Mammary epithelial cell (primary cell): ENCODE measurements at places on chromosomes 6 and 20. TPM values are rescaled to one million over a fixed set of nuclear protein-coding genes. Genes with fewer than 3 reads are reported as not detected.

DNA sequence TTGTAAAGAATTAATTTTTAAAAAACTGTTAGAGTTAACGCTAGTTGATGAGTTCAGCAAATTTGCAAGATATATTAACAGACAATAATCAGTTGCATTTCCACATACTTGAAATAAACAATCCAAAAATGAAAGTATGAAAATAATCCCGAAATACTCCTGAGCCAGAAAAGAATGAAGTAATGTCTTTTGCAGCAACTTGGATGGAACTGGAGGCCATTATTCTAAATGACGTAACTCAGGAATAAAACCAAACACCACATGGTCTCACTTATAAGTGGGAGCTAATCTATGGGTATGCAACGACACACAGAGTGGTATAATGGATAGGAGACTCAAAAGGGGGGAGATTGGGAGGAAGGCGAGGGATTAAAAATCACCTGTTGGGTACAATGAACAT lies 872.9 kb upstream of the GJE1 start:
- DNase-seq: no peak

GINS1 gene
- 13.0 TPM for polyA plus RNA-seq

GRCh38 chr20:40813029-40813431 lies 124.0 kb upstream of the MAFB start:
- no peak for DNase-seq

- no peak for DNase-seq
Observed at GRCh38 chr6:366389-367297, 24.9 kb upstream of the IRF4 start.

NKX2-2 gene
- polyA plus RNA-seq: not detected

- no peak for DNase-seq
Observed at GRCh38 chr20:16601047-16601446, 27.8 kb upstream of the KIF16B start.

- DNase-seq: peak; percentile 47
Observed at GRCh38 chr20:39916236-39916765, 772.7 kb downstream of the MAFB start.

DNA sequence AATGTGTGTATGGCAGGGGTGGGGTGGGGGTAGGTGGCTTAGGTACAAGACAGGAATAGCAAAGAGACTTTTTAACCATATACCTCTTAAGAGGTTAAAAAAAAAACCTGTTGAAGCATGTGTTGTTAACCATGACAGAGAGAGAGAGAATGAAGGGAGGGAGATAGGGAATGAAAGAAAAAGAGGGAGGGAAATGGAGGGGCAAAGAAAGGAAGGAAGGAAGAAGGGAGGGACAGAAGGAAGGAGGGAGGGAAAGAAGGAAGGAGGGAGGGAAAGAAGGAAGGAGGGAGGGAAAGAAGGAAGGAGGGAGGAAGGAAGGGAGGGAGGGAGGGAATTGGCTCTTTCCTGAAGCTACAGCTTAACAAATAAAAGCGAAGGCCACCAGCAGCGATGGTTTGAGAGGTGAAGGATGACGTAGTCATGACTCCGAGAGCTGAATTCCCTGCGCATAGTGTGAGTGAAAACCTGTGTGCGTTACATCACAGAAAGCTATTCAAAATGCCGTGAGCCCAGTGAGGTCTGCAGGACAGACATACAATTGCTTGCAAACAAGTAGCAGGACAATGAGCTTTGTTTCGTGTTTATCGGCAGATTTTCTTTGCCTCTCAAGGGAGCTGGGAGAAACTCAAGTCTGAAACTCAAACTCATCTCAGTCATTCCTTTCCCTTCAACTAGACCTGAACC lies 88.6 kb upstream of the NEDD9 start:
- no peak for DNase-seq

DNA sequence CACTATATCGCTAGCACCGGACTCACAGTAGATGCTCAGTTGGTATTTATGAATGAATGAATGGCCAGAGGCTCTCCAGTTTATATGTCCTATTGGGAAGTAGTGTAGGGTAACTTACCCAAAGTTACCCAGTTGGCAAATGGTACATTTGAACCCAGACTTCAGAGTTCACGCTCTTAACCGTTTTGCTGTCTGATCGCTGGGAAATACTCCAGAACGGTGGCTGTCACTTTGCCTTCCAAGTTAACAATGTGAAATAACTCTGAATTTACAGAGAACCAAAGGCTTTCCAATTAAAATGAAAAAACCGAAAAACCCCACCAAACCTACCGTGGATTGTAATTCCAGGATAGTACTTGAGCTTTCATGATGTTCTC lies 1.6 kb downstream of the VAPB start:
- DNase-seq: no peak

PPP1R3G gene
- polyA plus RNA-seq: 0.03 TPM

- DNase-seq: peak; percentile 86
Observed at GRCh38 chr20:44959638-44960102, 527 bp downstream of the TOMM34 start.

DNA sequence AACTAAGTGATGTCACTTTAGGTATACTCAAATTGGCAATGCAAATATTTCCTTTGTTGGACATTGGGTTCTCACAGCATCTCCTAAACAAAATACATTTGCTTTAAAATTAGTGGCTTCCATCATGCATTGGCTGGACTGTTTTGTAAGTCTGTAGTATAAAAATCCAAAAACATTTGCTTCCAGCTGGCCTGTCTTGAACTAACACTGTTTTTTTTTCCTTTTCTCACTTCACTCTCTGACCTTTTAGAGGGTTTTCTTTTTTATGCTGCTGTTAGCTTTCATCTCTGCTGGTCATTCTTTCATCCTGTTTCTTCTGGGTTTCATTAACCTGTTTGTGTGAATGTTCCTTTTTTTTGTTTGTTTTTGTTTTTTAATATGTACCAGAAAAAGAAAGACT lies 121.7 kb upstream of the MLIP start:
- no peak for DNase-seq

AIF1 gene
- polyA plus RNA-seq: not detected

DNA sequence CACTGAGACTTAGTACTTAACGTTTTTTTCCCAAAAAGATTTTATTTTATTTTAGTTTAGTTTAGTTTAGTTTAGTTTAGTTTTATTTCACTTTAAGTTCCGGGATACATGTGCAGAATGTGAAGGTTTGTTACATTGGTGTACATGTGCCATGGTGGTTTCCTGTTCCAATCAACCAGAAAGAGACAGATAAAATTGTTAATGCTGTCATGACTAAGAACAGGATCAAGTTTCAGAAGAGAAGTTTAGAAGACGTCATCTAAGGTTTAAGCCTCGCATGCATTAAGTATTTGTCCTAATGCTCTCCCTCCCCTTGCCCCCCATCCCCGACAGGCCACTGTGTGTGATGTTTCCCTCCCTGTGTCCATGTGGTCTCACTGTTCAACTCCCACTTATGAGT lies 540.0 kb downstream of the KHDRBS2 start:
- no peak for DNase-seq

DNA sequence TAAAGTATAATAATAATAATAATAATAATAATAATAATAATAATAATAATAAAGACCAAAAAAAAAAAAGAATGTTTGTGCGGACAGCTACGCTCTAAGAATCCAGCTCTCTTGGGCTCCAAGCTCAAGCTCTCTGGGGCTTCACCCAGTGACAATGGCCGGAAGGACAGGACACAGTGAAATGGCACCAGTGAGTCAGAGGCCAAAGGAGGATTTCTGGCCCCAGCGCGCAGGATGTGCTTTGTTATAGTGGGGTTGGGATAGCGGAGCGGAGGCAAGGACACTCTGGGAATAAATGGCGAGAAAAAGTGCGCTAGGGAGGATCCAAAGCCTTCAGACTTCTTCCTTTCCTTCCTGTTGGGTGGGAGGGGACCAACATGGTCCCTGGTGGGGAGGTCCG lies 38.2 kb downstream of the HLA-A start:
- DNase-seq: no peak

- no peak for DNase-seq
Observed at GRCh38 chr20:49543071-49543857, 24.7 kb downstream of the PTGIS start.

- no peak for DNase-seq
Observed at GRCh38 chr6:67886840-67887292, 748.2 kb upstream of the ADGRB3 start.

GRCh38 chr20:48797850-48798747 lies 29.7 kb downstream of the PREX1 start:
- no peak for DNase-seq

DNA sequence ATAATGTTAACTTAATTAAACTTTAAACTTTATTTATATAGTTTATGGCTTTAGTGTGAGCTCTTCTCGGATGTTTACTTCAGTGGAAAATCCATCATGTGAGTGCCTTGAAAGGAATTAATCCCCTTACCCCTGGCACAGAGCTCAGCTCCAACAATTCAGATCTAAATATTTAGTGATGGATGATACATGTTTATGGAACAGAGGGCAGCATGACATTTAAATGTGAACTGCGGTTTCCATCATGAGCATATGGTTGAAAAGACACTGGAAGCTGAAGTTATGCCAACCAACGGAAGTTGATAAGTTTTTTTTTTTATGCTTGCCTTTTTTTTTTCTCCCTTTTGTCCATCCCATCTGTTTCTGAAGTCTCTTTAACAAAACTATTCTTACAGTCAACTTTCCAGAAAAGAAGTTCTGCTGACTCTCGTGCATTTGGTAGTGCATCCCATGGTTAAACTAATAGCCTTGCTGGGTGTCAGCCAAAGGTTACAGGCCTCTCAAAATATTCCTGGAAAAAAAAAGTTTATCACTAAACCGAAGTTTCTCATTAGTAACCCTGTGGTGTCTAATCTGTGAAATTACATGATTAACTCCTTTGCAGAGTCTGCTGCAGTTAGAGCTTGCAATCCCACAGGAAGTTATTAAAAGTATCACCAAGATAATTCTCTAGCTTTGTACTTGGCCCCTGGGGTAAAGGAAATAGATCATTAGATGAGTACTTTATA lies 243.9 kb upstream of the TCF21 start:
- no peak for DNase-seq

- DNase-seq: no peak
Observed at GRCh38 chr20:19588732-19589131, 169.3 kb upstream of the RIN2 start.

KDM1B gene
- 14.3 TPM for polyA plus RNA-seq

NKAPL gene
- polyA plus RNA-seq: 0.34 TPM

DNA sequence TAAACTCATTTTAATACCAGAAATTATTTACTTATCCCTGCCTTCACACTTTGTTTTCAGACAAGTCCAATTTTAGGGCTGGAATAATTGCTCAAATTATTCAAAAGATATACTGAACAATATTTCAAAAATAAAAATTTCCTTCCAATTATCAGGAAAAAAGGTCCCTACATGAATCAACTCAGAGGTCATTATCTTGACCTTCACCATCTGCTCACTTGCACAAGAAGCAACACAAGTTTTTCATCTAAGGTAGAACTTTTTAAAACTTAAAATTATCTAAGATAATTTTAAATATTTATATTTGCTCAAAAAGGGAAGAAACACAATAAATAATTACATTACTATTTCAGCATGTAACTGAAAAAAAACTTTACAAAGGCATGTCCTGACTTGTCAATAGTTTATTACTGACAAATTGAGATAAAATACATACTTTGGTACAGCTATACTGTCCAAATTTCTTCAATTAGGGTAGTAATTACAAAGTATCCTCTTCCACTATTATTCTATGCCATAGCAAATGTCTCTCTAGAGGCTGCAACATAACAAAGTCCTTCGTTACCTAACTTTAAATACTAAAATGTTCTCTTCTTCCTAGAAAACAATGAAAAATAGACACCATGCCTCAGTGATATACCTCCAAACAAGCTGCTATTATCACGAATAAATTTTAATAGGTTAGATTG lies 2.4 kb downstream of the CEP85L start:
- DNase-seq: no peak

- DNase-seq: peak; percentile 49
Observed at GRCh38 chr6:144006736-144007477, 1.2 kb downstream of the PLAGL1 start.

IL17A gene
- not detected for polyA plus RNA-seq

GRCh38 chr6:113796038-113796437 lies 61.1 kb upstream of the MARCKS start:
- no peak for DNase-seq

DNA sequence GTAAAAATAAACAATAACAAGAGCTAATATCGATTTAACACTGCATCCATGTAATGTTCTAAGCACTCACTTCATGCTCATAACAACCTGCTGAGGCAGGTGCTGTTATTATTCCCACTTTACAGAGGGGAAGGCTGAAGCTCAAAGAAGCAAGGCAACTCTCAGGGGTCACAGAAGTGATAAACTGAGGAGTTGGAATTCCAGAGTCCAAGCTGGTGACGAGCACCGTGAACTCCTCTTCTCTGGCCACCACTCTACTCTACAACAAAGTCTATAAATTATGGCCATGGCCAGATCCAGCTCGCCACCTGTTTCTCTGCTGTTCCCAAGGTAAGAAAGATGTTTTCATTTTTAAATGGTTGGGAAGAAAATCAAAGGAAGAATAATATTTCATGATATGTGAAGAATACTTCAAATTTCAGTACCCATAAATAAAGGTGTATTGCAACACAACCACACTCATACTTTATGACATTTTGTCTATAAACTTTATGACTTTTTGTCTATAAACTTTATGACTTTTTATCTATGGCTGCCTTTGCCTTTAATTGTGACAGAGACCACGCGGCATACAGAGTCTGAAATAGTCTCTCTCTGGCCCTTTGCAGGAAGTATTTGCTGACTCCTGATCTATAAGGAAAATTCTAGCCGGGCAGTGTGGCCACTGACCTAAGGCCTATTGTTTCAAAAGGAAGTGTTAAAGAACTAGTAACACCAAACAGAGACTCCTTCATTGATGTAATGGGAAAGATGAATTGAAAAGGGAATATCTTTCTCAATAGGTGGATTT lies 113.2 kb upstream of the KCNG1 start:
- DNase-seq: no peak

- no peak for DNase-seq
Observed at GRCh38 chr6:35177596-35177995, 36.2 kb upstream of the SCUBE3 start.

DNA sequence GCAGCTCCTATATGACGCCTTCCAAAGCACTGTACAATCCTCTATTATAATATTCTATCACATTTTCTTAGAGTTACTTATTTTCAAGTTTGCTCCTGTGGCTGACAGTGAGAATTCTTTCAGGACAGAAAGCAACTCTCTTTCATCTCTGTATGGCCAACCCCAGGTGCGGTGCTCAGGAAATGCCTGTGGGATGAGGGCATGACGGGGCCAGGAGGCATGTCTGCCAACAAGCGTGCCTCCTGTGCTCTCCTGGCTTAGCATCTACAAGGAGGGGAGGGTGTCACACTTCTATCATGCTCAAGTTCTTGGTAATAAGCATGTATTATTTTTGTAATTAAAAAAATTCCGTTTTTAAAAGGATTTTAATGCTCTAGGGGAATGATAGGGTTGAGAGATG lies 11.4 kb downstream of the MRPL14 start:
- peak; percentile 88 for DNase-seq

GRCh38 chr6:45647341-45648261 lies 269.9 kb upstream of the SUPT3H start:
- DNase-seq: peak; percentile 40
